ENCODE measurements at places on chromosomes 3 and 15.

DNA sequence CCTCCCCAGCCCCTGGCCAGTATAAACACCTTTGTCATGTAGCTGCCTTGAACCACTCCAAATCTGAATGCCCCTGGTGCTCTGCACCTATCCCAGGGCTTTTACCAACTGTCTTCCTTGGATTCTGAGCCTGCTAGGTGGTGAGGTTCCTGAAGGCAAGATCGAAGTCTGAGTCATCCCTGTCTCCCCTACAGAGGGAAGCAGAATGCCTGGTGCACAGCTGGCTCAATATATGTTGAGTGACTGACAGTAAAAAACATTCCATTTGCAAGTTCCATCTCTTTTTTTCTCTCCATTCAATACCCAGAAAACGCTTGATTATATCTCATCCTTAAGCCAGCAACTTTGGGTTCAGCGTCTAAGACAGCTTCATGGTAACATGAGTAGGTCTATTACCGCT is 24.7 kb downstream of the SLC24A1 start:
- DNase-seq: no peak

- DNase-seq: no peak
Observed at GRCh38 chr3:51896607-51897305, 6.4 kb downstream of the IQCF1 start.

- no peak for DNase-seq
Observed at GRCh38 chr3:101203411-101203810, 117.0 kb downstream of the IMPG2 start.

DNA sequence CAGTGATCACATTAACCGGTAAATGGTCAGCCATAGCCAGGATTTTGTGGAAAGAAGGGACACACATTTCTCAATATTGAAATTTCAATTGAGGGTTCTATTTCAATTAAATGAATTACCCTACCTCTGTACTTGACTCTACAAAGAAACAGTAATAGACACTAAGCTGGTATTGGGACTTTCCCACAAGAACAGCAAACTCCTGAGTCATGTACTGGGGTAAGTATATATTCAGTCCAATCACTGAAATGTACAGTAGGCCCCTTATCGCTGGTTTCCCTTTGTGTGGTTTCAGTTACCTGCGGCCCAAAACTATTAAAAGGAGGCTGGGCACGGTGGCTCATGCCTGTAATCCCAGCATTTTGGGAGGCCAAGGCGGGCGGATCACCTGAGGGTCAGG is 17.6 kb downstream of the ASB14 start:
- no peak for DNase-seq

GRCh38 chr3:171984883-171985282 is 54.5 kb upstream of the FNDC3B start:
- DNase-seq: no peak

DNA sequence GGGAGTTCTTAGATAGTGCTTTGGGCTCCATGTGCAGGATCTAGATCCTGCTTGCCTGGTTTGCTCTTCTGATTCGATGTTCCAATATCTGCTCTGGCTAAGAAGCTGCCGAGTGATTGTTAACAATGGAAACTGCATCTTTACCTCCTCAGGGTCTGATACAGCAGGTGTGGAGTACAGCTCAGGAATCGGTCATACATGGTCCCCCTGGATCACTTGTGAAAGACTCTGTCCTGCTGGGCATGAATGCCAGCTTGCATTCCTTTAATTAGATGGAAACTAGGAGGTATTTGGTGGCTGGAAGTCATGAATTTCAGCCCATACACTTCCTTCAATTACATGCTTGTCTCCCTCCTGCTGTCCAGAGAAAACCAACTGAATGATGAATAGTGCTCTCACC is 95.3 kb downstream of the CHRNA7 start:
- DNase-seq: no peak

GRCh38 chr3:97841304-97841703 is 19.5 kb downstream of the CRYBG3 start:
- DNase-seq: no peak

DNA sequence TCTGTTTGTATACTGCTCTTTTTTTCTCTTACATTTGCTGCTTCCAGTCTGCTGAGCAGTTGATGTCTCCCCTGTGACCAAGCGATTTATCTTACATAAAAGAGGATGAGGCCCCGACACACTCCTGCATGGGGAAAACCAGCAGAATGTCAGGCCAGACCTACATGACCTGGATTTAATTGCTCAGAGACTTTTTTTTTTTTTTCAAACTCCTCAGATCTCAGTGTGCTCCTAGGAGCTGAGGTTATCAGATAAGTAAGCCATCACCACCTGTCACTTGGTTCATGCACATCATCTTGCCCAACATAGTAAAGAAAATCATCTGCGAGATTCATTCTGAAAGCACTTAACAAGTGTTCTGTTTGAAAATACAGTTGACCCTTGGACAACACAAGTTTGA is 163.1 kb downstream of the PLCL2 start:
- DNase-seq: no peak
